M059J (cell line): ENCODE measurements at places on chromosomes 4 and X. TPM values are rescaled to one million over a fixed set of nuclear protein-coding genes. Genes with fewer than 3 reads are reported as not detected.

DNA sequence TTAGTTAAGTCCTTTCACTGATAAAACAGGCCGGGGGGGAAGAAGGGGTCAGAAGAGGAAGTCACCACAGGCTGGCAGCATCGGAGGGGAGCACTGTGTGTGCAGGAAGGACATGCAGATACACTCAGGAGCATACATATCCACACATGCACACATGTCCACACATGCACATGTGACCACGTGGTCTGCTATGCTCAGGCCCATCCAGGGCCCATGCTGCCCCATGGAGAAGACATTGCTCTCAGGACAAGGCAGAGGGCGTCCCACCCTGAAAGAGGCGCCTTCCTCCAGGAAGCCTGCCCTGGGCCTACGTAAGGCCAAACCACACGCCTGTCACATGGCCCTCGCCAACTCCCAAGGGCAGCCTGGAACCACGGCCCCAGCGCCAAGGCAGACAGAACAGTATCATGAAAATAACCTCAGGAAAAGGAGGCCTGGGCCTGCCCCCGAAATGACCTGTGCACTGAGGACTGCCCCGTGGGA lies 15.8 kb downstream of the WDR1 start:
- DNase-seq = no peak

DNA sequence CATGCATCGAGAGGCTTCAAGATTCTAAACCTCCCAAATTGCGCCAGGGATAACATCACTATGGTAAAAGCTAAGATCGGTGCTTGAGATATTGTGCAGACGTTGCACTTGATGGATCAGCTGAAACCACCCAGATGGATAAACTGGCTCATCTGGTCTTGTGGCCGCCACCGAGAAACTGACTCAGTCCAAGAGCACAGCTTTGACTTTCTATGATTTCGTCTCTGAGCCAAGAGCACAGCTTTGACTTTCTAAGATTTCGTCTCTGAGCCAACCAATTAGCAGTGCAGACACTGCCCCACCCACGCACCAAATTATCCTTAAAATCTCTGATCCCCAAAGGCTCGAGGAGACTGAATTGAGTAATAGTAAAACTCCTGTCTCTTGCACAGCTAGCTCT lies 687.2 kb downstream of the FAM133A start:
- no peak for DNase-seq

DNA sequence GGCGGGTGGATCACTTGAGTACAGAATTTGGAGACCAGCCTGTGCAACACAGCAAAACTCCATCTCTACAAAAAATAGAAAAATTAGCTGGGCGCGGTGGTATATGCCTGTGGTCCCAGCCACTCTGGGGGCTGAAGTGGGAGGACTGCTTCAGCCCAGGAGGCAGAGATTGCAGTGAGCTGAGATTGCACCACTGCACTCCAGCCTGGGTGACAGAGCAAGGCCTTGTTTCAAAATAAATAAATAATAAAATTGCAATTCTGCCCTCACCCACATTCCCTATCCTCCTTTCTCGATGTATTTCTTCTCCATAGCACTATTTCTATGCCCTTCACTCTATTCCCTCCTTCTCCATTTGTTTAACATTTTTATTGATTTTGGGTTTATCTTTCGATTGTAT lies 8.7 kb upstream of the SLAIN2 start:
- DNase-seq = no peak

Gene ARHGAP6
- total RNA-seq = 0.27 and 0.44 TPM in 2 replicates

DNA sequence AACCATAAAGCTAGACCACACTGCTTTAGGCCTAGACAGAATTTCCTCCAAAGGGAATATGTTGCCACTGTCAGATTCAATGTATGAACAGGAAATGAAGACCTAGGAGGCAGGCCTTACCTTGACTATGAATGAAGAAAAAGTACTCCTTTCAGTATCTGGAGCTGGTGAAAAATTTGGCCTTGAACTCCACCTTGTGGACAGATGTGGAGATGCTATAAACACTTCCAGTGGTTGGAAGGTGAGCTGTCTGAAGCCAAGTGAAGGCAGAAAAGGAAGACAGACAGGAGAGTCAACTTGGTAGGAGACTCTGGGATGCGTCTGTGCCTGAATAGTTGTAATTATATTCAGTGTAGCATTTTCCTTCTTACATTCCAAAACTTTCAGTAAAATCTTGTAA lies 17.2 kb downstream of the SPIN3 start:
- DNase-seq = peak; percentile 66

Gene SRPX
- 39.0 and 45.2 TPM in 2 replicates for total RNA-seq
